ENCODE measurements at places on chromosomes 3 and 15. TPM values are rescaled to one million over a fixed set of nuclear protein-coding genes. Genes with fewer than 3 reads are reported as not detected.

The CD96 gene
- total RNA-seq: not detected

The ZMYND10 gene
- 1.3 TPM for total RNA-seq

The BNC1 gene
- 13.8 TPM for total RNA-seq

The CYP8B1 gene
- not detected for total RNA-seq

All from LHCN-M2 (cell line).